ENCODE measurements at places on chromosomes 2 and 18.

- DNase-seq = no peak
Observed at GRCh38 chr2:229044581-229044980, 226.5 kb downstream of the PID1 start.

GRCh38 chr2:134469516-134470115 is 215.7 kb downstream of the MGAT5 start:
- DNase-seq = no peak

GRCh38 chr2:180625006-180625844 is 355.2 kb upstream of the UBE2E3 start:
- no peak for DNase-seq

DNA sequence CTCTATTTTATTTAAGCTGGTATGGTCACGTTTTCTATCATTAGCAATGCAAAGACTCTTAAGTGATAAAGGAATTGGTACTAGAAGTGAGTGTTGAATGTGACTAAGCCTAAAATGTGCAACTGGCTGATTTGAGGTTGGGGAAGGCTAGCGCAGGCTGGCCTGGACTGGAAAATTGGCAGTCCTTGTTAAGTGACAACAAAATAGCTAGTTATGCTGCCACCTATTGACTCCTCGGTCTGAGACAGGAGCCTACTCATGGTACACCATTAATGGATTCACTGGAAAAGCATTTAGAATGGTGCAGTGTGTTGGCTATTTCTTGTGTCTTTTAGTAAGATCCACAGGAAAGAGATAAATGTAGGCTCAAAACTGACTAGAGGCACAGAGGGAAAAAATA is 5.7 kb upstream of the WIPF1 start:
- DNase-seq = peak; percentile 53

GRCh38 chr18:74126684-74127655 is 20.7 kb downstream of the FBXO15 start:
- no peak for DNase-seq

GRCh38 chr2:46460241-46460921 is 19.0 kb upstream of the TMEM247 start:
- DNase-seq = no peak

- no peak for DNase-seq
Observed at GRCh38 chr2:17804358-17804757, 11.9 kb upstream of the MSGN1 start.

DNA sequence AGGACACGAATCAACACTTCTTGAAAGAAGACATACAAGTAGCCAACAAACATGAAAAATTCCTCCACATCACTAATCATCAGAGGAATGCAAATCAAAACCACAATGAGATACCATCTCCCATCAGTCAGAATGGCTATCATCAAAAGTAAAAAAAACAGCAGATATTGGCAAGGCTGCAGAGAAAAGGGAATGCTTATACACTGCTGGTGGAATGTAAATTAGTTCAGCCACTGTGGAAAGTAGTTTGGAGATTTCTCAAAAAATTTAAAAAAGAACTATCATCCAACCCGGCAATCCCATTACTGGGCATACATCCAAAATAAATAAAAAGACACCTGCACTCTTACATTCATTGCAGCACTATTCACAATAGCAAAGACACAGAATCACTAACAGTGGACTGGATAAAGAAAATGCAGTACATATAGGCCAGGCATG is 78.7 kb downstream of the GRB14 start:
- no peak for DNase-seq

All from activated T-cell treated with anti-CD3 and anti-CD28 coated beads, Interleukin-2, amount 50 U/mL, for 1 hour (primary cell).